ENCODE measurements at places on chromosomes 13 and 19.
A peak's percentile ranks its signal among the peaks of the same experiment; 100 is the strongest.

- DNase-seq: no peak
Measured at GRCh38 chr13:112969692-112970338, 801 bp downstream of the MCF2L start.

GRCh38 chr13:81987159-81987558 is 1646.2 kb upstream of the SPRY2 start:
- DNase-seq: no peak

DNA sequence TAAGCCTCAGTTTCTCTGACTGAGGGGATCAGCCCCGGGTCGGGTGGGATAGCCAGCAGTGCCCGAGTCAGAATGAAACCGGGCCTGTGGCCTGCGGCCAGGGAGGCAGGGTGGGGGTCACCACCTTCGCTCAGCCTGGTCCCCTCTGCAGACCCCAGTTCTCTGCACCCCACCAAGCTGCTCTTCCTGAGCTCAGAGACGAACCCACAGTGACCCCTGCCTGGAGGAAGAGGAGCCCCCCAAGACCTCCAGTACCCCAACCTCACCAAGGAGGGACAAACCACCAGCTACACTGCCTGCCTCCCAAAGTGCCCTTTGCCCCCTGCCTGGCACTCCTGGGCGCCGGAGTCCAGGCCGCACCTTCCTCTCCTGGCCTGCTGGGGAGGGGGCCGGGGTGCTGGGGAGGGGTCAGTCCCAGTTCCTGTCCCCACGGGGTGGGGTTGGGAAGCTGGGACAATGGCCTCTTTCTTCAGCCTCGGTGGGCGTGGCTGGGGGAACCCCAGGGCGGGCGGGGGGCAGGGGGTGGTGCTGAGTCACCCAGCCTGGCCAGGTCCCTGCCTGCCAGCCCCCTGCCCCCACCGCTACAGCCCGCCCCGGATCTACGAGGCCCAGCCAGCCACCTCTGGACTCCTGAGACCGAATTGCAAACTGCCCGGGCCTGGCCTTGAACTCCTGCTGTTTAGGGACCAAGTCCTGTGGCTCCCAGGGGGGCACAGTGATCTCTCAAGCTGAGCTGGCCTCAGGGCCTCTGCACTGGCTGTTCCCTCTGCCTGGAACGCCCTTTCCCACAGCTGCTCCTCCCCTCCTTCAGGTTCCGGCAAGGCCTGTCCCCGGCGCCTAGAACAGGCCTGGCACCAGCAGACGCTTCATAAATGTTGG is 14.3 kb downstream of the ZBTB7A start:
- DNase-seq: no peak

- no peak for DNase-seq
Measured at GRCh38 chr13:74111901-74112824, 22.0 kb downstream of the KLF12 start.

DNA sequence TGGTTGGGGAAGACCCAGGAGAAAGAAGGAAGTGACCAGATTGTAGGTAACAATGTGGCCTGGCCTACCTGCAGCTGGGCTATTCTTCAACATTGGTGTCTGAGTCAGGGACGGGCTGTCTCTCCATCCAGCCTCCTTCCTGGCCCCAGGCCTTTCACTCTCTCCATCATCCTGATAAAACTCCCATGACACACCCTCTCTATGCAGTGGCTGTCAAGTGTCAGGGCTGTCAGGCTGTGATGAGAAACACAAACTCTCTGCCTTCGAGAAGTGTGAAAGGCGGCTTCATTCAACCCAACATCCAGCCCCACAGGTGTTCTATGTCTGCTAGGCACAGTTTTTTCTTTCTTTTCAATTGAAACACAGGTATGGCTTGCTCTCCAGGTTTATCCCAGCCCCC is 153.3 kb upstream of the VSTM2B start:
- no peak for DNase-seq

DNA sequence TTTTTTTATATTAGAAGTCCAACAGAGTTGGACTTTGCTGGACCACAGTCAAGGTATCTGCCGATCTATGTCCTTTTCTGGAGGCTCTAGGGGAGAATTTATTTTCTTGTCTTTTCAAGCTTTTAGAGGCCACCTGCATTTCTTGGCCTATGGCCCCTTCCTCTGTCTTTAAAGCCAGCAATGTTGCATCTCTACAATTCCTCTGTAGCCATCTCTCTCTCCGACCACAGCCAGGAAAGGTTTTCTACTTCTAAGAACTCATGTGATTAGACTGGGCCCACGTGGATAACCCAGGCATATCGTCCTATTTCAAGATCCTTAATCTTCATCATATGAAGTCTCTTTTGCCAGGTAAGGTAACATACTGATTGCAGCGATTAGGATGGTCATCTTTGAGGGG is 43.5 kb upstream of the RGCC start:
- DNase-seq: no peak

DNA sequence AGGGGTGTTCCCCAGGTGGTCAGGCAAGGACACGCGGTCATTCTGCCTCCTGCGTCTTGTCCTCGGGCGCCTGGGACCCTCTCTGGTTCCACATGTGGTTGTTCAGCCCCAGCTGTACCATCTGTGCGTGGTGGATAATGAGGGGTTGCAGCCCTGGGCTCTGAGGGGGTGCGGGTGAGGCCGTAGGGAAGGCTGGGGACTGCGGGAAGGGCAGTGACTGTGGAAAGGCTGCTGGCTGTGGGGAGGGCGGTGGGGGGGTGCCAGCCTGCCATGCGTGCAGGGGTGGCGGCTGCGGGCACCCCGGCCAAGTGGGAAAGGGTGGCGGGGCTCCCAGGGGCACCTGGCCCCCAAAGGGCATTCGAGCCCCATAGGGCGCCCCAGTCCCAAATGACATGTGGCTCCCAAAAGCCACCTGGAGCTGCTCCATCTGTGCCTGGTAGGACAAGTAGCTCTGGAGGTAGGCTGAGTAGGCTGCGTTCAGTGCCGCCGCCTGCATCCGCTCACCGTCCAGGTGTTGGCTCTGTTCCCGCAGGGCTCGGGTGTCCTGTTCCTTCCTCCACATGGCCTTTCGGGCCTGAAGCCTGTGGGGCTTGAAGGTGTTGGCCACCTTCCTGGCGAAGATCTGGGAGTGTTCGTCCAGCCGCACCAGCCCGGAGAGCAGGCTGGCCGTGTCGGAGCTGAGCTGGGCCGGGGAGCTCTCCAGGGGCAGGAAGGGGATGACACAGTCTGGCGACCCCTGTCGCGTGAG is 15.1 kb downstream of the TICAM1 start:
- no peak for DNase-seq

DNA sequence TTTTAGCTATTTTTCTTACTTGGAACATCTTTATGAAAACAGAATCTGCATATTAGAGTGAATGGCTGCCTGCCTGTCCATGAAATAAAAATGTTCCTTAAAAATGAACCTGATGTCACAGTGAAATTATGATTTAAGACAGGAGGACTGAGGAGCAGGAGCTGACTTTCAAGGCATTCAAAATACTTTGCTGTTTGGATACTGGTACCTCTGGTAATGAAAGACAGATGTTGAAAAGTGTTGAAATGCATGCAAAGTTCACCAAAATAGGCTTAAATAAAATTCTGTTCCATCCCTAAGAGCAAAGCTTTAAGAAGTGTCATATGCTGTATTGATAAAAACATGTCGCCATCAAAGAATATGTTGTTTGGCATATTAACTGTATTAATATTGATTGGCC is 1.7 kb downstream of the ARHGEF7 start:
- DNase-seq: no peak

GRCh38 chr19:54109651-54110050 is 5.8 kb downstream of the TFPT start:
- no peak for DNase-seq

- DNase-seq: no peak
Measured at GRCh38 chr19:33796164-33796875, at the start of gene KCTD15. TSS of gene KCTD15 (plus strand) at chr19:33796870. CDS start at chr19:33800455, 3,585 bp downstream.

- DNase-seq: no peak
Measured at GRCh38 chr13:102127153-102127552, 274.7 kb downstream of the FGF14 start.

GRCh38 chr13:75661443-75661842 is 25.3 kb downstream of the LMO7 start:
- no peak for DNase-seq

GRCh38 chr19:42250666-42251531 is 4.0 kb downstream of the ERF start:
- DNase-seq: no peak

DNA sequence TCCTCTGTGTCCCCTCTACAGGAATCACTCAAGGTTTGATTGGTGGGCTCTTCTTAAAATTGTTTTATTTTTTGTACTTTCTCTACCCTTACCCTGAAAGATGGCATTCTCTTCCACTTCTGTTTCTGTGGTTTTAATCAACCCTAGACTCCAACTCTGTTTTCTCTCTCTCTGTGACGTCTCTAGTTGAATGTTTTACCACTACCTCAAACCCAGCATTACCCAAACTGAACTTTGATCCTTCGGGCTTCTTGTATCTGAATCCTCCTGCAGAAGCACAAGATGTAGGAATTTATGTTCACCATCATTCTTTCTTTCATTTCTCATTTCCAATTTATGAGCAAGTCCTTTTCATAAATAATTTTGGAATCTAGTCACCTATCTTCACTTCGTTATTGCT is 39.9 kb downstream of the PCCA start:
- no peak for DNase-seq

DNA sequence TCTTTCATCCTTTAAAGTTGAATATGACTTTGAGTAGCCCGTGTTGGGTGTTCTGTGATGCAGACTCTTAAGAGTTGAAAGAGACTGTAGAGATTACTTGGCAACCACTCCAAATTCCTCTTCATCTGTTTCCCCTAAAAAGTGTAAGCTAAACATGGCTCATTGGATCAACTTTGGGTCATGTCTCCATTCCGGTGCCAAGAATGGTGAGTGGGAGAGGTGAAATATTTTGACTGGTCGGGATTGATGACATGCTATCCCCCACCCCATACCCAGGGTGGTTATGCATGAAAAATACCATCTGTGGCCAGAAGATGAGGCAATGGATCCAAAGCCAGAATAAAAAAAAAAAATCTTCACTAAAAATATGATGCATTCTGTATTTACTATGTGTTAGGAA is 281.3 kb upstream of the SOX21 start:
- DNase-seq: no peak

- DNase-seq: no peak
Measured at GRCh38 chr13:30045916-30046704, 195.7 kb upstream of the UBL3 start.

GRCh38 chr13:72258340-72258981 is 391.5 kb upstream of the DACH1 start:
- DNase-seq: no peak

GRCh38 chr19:35114353-35115176 is 1.1 kb upstream of the FXYD3 start:
- peak; percentile 58 for DNase-seq

- no peak for DNase-seq
Measured at GRCh38 chr19:58568453-58569130, 4.5 kb downstream of the MZF1 start.

GRCh38 chr19:38707512-38708114 is 36.7 kb downstream of the CAPN12 start:
- DNase-seq: no peak

- DNase-seq: no peak
Measured at GRCh38 chr19:35126624-35126959, 8.3 kb downstream of the LGI4 start.

- DNase-seq: no peak
Measured at GRCh38 chr13:111866731-111867245, 200.2 kb upstream of the SOX1 start.

DNA sequence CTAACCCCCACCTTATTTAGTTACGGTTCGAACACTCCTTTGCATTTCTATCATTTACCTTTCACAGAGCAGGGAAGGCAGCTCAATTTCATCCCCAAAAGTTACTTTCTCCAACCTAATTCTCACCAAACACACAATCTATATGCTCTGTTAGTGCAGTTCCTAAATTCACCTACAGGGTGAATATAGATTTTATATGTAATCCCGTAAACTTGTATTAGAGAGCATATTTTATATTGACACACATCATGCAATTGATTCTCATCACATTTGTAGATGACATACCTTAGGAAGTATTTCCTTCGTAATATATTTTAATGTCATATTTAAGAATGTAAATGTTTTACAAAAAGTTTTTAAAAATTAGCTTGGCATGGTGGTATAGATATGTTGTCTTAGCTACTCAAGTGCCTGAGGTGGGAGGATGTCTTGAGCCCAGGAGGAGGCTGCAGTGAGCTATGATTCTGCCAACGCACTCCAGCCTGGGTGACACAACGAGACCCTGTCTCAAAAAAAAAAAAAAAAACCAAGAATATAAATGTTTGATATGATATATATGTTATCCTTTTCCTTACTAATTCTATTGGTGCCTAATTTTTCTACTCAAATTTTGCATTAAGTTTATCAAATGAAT is 57.3 kb upstream of the TNFRSF19 start:
- DNase-seq: no peak

DNA sequence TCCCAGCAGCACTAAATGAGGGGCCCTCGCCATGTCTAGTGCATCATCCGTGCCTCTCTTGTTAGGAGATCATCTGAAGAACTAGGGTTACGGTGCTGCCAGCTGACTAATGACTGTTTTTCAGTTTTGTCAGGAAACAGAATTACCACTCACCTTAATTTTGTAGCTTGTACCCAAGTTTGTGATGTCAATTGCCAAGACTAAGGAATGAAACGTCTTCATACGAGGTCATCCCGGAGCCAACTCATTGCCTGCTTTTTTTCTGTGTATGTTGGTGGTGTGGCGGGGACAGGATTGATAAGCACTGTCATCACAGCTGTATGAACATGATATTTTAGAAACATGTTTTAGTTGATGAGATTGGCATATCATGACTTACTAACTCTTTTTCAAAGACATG is 100.6 kb downstream of the TNFRSF19 start:
- no peak for DNase-seq

DNA sequence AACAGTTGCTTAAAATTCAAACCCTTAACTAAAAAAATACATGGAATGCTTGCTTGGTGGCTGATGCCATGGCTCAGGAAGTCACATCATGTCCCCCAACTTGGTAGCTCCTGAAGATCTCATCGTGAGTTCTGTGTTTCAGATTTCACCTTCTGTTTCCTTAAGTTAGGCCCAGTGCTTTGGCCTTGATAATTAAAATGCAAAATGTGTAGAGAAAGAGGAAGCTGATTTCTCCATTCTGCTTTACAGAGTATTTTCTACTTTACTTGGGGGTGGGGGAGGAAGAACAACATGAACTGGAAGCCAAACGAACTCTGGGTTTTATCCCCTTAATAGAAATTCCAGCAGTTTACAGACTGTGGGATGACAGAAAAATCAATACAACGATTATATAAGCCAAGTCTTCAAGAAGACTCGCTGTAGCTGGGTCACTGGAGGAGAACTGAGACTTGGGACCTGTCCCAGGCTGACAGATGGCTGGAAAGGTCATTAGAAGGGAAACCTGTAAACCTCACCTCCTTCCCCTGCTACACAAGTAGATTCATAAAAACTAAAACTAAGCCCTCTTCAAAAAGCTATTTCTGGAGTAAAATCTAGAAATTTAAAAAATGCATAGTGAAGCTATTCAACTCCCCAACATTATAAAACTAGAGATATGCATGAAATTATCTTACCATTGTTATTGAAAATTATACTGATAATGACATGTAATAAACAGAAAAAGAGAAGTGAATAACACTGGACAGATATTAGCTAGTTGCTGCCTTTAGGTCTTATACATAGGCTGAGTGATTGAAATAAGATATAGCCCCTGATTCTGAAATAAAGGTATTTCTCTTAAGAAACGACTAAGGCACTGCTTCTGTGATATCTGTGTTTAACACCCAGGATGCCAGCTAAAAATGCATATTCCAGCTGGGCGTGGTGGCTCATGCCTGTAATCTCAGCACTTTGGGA is 22.1 kb upstream of the GGACT start:
- DNase-seq: no peak

Measured in activated T-cell treated with anti-CD3 and anti-CD28 coated beads for 4 hours (primary cell).